Chondrocyte (in vitro differentiated cells): ENCODE measurements at places on chromosomes 4 and X.

- H3K36me3 ChIP-seq = peaks cover 10% of the 10 kb centered on the region
- no peak overlapping the region for H3K4me3 ChIP-seq
- H3K27me3 ChIP-seq = no peaks in the 10 kb centered on the region
- DNase-seq = no peak
- no peak overlapping the region for H3K27ac ChIP-seq
These were observed 123.9 kb downstream of the TBCK start for GRCh38 chr4:106192131-106192530.

- no peaks in the 10 kb centered on the region for H3K36me3 ChIP-seq
- peaks cover 47% of the 10 kb centered on the region for H3K27me3 ChIP-seq
- no peak overlapping the region for H3K27ac ChIP-seq
- no peaks in the 10 kb centered on the region for H3K4me1 ChIP-seq
- H3K4me3 ChIP-seq = no peak overlapping the region
These were observed 352.7 kb upstream of the IGFBP7 start for GRCh38 chr4:57462843-57463242.

GRCh38 chrX:42505016-42505415 lies 272.9 kb downstream of the PPP1R2C start:
- peaks cover 2% of the 10 kb centered on the region for H3K27me3 ChIP-seq
- peaks cover 4% of the 10 kb centered on the region for H3K36me3 ChIP-seq
- H3K4me1 ChIP-seq = no peaks in the 10 kb centered on the region
- no peak for DNase-seq

DNA sequence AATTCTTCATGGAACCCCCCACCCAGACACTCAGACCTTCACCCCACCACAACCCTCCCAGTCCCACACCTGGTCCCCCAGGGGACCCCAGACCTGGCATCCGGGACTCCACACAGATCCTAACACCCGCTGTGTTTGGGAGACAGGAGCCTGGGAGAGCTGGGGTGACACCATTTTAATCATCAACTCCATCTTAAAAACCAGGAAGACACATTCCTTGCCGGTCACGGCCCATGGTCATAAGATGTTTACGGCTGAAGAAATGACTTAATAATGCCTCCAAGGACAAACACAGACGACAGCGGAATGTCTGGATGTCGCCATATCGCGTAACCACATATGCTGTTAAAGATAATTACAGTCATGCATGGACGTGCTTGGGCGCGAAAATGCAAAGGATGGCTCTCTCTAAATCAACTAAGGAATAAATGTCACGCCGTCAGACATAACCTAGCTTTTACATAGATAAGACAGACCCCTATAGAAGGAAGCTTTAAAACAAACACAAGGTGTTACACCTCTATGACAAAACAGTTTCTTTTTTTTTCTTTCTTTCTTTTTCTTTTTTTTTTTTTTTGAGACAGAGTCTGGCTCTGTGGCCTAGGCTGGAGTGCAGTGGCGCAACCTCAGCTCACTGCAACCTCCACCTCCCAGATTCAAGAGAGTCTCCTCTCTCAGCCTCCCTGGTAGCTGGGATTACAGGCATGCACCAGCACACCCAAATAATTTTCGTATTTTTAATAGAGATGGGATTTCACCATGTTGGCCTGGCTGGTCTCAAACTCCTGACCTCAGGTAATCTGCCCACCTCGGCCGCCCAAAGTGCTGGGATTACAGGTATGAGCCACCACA lies 2.1 kb upstream of the DHRSX start:
- no peak for DNase-seq
- no peaks in the 10 kb centered on the region for H3K27me3 ChIP-seq
- no peak overlapping the region for H3K27ac ChIP-seq
- H3K36me3 ChIP-seq = no peaks in the 10 kb centered on the region
- H3K4me1 ChIP-seq = peaks cover 20% of the 10 kb centered on the region

- no peak for DNase-seq
- H3K36me3 ChIP-seq = no peaks in the 10 kb centered on the region
- H3K4me1 ChIP-seq = no peaks in the 10 kb centered on the region
- H3K4me3 ChIP-seq = no peak overlapping the region
- no peak overlapping the region for H3K27ac ChIP-seq
These were observed 100.5 kb upstream of the AADAT start for GRCh38 chr4:170190265-170190664.

GRCh38 chr4:20319825-20320612 lies 68.3 kb downstream of the SLIT2 start:
- H3K36me3 ChIP-seq = no peaks in the 10 kb centered on the region
- H3K4me3 ChIP-seq = no peak overlapping the region
- H3K4me1 ChIP-seq = peaks cover 33% of the 10 kb centered on the region
- DNase-seq = no peak

DNA sequence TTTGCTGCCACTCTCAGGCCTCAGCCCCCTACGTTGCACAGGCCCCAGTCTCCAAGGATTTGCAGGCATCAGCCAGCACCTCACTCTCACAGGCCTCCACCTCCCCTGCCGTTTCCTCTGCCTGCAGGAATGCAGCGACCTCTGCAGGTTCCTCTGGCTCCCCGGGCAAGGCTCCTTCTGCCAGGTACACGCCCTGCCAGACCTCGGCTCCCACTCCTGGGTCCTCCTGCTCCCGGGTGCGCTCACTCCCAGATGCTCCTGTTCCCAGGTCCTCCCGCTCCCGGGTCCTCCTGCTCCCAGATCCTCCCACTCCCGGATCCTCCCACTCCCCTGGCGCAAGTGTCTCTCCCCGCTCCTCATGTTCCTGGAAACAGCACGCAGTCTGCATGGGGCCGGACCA lies 144.4 kb upstream of the RADX start:
- no peak overlapping the region for H3K4me3 ChIP-seq
- no peaks in the 10 kb centered on the region for H3K4me1 ChIP-seq
